CD4-positive, alpha-beta T cell treated with Interleukin-10 for 1 hour (primary cell): ENCODE measurements at places on chromosomes 1 and 21.

DNA sequence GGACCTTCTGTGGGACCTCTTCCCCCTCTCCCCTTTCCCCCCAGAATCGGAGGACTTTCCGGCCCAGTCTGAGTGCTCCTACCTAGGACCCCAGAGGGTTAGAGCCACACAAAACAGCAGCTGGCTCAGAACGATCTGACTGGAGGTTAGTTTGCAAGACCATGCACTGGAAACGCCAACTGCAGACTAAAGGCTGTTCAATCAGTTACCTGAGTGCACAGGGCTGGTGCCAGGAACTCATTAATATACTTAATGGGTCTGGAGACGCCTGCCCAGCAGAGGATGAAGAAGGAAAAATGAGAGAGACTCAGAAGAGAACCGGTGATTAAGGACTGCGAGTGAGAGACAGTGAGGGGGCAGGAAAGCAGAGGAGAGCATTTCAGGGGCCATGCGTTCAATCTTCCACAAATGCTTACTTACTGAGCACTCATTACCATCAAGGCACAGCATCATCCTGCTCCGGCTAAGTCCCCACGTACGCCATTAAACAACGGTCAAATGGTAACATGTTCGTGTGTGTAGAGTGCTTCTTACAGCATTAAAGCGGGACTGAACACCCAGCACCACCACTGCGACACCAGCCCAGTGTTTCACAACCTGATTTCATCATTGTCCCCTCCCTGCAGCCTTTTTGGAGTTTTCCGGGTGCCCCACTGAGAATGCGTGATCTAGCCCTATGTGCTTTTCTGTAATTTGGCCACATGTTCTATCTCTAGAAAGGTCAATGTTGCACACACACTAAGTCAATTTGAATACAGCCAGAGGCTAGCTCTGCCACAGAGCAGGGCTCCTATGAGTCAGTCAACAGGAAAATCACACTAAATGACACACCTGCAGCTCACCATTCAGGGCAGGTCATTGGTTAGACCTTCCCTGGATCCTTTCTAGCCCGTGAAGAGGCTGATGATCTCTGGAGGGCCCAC lies 7.6 kb downstream of the ENO1 start:
- DNase-seq: no peak

DNA sequence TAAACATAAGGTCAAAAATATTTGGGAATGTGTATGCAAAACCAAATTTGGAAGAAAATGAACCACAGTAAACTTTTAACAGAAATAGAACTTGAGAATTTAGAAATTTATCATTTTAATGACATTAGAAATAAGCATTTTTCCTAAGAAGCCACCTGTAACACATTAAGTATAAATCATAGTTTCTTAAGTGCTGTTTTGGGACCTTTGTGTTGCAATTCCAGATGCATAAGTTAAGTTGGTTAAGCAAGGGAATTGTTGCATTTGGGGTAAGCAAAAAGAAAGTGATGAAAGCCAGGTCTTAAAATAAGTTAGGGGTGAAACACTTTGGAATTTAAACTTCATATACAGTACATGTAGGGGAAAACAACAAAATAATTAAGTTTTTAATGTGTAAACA lies 49.8 kb downstream of the CDKN2C start:
- no peak for DNase-seq

DNA sequence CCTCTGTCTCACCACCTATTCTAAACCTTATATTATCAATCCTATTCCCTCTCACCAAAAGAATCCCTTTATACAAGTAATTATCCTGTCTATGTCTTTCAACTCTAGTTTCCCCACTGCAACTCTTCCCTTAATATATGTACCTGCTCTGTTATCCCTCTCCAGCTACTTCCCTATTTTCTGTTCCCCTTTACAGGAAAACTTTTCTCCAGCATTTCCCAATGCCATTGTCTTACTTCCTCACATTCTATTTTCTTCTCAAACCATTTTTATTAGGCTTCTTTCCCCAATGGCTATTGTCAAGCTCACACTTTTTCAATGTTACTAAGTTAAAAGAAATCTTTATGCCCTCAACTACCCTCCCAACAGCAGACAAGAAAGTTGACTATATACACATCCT lies 11.6 kb downstream of the DPYD start:
- DNase-seq: no peak

GRCh38 chr21:23574932-23575331 lies 2032.3 kb downstream of the MRPL39 start:
- no peak for DNase-seq

GRCh38 chr1:19429611-19430010 lies 55.7 kb downstream of the CAPZB start:
- DNase-seq: no peak

GRCh38 chr1:173995475-173995874 lies 26.7 kb downstream of the RC3H1 start:
- no peak for DNase-seq

DNA sequence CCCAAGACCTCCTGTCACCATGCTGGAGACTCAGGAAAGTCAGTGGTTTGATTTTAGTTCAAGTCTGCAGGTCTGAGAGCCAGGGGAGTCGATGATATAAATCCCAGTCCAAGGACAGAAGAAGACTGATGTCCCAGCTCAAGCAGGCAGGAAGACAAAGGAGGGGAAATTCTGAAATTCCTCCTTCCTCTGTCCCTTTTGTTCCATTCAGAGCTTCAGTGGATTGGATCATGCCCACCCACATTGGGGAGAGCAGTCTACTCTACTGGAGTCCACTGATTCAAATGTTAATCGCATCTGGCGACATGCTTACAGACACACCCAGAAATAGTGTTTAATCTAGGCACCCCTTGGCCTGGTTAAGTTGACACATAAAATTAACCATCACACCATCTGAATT lies 7.2 kb upstream of the ADAMTS1 start:
- no peak for DNase-seq

DNA sequence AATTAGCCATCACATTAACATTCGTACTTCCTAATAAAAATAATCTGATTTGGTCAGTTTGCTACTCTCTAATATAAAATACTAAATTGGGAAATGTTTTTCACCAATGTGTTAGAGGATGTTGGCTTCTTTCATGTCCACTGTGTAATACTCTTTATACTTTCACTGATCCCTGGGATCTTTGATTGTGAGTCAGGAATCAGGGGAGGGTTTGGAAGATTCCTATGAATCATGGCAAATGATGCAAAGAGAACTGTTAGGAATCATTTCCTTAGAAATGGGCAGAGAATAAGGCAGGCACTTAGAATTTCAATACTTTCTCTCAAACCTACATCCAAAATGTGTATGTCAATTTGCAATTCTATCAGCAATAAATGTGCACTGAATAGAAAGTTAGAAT lies 31.0 kb downstream of the KRTAP24-1 start:
- DNase-seq: no peak

GRCh38 chr1:244964112-244964971 lies 100.0 kb upstream of the HNRNPU start:
- DNase-seq: peak; percentile 16

DNA sequence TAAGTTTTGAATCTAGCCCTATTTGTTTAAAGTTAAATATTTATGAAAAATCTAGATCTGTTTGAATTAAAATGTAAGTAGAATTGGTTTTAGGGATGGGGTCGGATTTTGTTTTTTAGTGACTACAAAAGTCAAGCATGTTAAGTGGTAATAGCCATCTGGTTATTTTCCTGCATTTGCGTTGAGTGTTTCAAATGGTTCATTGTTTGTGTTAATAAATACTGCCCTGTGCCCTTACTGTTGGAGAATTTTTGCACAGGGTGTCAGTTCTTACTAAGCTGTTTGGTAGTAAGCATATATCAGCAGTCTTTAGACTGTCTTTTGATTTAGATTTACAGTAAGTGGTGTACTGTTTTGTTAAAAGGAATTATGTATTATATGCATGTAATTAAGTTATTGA lies 46.1 kb upstream of the TARS2 start:
- DNase-seq: no peak

- no peak for DNase-seq
These were observed 28.1 kb upstream of the CSF1 start for GRCh38 chr1:109882288-109883245.

DNA sequence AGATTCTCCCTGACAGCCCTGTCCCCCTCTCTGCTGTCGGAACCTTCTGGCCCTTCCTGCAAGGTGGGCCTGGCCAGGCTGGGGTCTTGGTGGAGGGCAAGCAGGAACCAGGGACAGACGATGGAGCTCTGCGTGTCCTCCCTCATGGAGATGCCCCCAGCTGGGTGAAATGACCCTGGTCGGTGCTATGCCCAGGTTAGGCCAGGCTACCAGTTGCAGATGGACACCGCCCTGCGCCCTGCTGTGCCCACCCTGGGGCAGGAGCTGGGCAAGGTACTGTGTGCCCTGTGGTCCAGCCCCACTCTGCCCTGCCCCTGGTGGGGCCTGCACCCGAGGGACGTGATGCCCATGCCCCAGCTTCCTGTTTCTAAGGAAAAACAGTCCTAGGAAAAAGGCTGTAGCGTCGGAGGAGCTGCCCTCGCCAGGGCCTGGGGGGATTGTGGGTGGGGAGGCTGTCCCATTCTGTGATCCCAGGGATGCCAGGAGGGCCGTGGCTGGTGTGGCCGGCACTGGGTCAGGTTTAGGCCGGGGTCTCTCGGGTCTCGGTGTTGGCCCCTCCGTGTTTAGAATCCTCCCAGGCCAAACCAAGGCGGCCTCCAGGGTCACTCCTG lies 77.6 kb downstream of the MORN1 start:
- DNase-seq: no peak

DNA sequence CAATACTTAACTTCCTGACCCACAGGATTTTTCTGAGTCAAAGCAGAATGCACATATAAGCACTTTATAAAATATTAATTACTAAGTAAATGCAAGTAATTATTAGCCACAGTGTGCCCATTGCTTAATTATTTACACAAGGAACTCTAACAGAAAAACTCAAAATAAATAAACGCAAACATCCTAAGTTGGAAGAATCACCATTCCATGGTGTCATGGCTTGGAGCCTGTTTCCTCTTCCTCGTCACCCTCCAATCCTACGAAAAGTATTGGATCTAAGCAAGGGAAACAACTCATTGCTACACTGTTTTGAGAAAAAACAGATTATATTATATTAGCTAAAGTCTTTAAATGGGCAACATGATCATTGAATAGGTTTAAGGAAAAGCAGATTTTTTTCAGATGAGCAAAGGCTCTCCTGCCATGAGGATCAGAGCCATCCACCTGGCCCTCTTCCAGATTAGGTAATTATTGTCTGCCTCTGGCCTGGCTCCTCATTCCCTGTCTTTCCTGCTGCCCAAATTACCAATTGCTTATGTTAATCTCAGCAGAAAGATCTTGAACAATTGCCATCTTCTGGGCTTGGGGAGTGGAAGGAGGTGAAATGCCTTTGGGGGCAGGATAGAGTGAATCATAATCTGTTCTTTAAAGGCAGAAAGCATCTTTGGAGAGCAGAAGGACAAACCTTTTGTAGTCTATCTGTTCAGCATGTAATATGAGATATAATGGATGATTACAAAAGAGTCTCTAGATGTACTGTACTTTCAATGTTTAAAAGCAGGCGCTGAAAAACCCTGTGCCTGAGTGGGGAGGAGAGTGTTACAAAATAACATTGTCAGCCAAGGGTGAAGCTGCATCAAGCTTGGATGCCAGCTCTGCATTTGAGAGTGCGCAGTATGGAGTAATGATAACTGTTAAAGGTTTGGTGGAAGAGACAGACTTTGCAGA lies 121.2 kb downstream of the DUSP10 start:
- no peak for DNase-seq

DNA sequence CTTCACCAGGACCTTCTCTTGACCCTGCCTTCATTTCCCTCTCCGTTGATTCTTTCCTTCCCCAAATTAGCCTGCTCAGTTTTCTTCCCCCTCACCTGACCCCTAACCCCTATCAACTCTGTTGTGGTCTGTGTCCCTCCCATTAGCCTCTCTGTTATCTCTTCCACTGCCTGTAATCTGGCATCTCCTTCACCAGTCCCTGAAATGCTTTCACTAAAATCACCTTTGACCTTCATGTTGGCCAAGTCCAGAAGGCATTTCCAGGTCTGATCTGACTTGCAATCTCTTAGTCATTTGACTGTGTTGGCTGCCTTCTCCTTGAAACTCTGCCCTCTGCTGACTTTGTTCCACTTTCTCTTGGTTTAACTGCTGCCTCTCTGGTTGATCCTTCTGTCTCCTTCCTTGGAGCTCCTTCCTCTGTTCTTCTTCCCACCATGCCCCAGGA lies 28.2 kb downstream of the ATP8B2 start:
- peak; percentile 55 for DNase-seq

GRCh38 chr1:175035865-175036264 lies 12.6 kb upstream of the MRPS14 start:
- DNase-seq: no peak

DNA sequence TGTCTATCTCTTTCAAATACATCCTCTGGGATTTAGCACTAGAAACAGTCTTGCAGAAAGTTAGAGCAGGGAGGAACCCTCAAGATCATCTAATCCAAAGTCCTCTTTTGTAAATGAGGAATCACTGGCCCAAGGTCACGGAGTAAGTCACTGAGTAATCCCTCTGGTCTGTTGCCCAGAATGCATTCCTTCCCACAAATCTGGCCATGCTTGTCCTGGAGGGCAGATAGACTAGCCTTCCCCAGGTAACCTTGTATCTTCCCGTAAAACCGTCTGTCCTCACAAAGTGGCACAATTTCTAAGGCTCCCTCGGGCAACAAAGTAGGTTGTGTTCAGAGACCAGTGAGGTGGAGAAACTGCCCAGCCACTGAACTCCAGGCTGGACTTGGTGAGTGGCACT lies 46.2 kb downstream of the DDR2 start:
- DNase-seq: no peak

DNA sequence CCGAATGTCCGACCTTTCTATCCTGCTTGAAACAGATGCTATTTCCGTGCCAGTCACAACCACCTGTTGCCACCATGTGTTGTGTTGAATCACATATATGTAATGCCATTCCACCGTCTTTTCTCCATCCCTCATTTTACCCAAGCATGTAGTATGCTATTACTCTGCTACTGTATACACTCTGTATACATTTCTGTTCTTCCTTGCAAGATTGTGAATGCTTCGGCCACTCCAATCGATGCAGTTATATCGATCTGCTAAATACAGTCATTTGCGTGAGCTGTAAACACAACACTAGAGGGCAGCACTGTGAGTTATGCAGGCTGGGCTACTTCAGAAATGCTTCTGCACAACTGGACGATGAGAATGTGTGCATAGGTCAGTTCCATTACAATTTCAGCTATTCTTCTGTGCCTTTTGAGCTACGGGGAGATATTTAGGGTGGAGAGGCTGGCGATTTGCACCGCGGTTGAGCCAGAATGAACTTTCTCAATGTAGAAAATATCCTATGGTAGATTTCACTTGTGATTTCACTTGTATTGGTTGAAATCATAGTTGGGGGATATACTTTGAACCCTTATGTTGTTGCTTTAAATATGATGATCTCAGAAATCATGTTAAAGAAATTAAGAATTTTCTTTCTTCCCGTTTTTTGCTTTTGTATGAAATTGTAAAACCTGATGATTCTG lies 289.8 kb downstream of the NTNG1 start:
- peak; percentile 7 for DNase-seq

- no peak for DNase-seq
These were observed 188.2 kb downstream of the ZBTB18 start for GRCh38 chr1:244239261-244239770.

DNA sequence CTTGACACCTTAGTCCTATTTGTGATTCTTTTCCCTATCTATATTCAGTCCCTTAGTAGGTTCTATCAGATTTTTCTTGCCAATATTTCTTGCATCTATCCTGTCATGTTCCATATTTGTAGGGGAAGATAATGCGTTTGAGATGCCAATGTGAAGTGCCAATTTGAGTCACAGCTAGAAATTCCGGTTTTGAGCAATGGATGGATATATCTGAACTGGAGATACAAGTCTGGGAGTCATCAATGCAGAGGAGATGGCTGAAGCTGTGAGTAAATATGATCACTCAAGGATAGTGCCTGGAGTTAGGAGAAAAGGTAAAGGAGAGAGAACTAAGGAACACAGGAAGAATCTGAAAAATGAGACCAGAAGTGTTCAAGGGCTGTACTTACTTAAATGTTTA lies 93.8 kb downstream of the COQ8A start:
- no peak for DNase-seq
